Stimulated activated CD4-positive, alpha-beta T cell treated with anti-CD3 and anti-CD28 coated beads, Interleukin-12 subunit alpha, Interleukin-12 subunit beta, amount 100 ng/mL, for 24 hours (primary cell): ENCODE measurements at places on chromosomes 7 and 10.
A peak's percentile ranks its signal among the peaks of the same experiment; 100 is the strongest.

- DNase-seq = no peak
These were observed 19.8 kb upstream of the AKR1B1 start for GRCh38 chr7:134478707-134479106.

- no peak for DNase-seq
These were observed 13.4 kb downstream of the ADIRF start for GRCh38 chr10:86981716-86982115.

DNA sequence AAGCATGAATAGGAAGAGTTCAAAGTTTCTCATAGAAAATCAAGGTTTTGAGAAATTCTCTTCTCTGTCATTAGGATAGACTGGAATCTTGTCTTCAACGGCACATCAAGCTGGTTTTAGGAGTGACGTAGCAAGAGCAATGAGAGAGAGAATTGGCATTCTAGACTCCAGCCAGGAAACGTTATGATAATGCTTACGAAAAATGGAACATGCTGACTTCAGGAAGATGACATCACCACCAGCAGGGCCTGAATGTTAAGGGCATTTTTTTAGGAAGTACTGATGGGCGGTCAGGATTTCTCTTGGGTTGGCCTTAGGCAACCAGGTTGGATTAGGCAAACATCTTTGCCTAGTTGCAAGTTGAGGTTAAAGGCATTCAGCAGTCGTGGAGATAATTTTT lies 213.2 kb upstream of the CTBP2 start:
- no peak for DNase-seq

GRCh38 chr7:15554744-15555143 lies 7.1 kb downstream of the AGMO start:
- no peak for DNase-seq

DNA sequence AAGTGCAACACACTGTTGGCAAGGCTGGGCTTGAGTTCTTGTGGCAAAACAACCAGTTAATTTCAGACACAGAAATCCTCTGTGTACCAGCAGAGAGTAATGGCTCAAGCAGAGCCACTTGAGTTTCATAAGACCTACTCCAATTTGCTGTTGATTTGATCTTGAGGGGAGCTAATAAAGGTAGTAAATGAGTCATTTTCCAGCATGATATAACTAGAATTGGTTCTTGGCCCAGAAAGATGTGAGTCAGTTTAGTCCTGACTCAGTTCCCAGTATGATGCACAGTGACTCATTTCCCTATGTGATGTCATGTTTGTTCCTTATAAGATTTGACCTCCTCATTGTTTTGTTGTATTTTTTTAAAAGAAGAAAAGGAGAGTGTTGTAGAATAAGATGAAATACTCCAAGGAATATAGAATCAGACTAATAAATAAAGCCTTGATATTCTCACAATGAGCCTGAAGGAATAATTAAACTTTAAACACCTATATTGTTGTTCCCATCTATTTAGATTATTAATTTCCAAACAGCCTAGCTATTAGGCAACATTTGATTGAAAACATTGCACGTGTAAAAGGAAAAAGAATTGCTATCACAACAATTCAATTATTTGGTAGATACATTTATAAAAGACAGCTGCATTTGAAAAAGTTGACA lies 186.2 kb downstream of the REEP3 start:
- DNase-seq = no peak

GRCh38 chr10:103510046-103510685 lies 16.7 kb downstream of the NEURL1 start:
- no peak for DNase-seq

- no peak for DNase-seq
These were observed 14.3 kb downstream of the GALNT17 start for GRCh38 chr7:71145906-71146901.

- no peak for DNase-seq
These were observed 125.9 kb downstream of the HIPK2 start for GRCh38 chr7:139651914-139652313.

- DNase-seq = peak; percentile 44
These were observed 38.1 kb downstream of the CFAP46 start for GRCh38 chr10:132904181-132904813.

GRCh38 chr10:128049226-128050120 lies 76.8 kb downstream of the MKI67 start:
- DNase-seq = no peak

- no peak for DNase-seq
These were observed 21.5 kb downstream of the OPTN start for GRCh38 chr10:13121500-13121854.

GRCh38 chr10:75076348-75076747 lies 35.1 kb upstream of the SAMD8 start:
- no peak for DNase-seq

DNA sequence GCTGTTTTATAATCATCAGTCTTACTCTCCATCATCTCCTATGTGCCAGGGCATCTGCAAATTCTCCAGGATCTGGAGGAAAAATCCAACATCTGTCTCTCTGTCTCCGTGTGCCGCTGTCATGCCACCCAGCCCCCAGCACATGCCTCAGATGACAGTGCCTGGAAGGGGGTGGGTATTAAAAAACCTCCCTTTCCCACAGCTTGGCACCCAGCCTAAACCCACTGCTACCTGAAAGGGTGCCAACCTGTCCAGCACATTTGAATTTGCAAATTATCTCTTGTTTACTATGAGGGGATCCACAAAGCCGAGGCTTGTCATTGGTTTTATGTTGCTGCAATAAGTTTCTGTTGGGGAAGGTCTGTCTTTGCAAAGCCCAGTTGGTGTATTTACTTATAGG lies 73.1 kb downstream of the EMX2 start:
- no peak for DNase-seq

DNA sequence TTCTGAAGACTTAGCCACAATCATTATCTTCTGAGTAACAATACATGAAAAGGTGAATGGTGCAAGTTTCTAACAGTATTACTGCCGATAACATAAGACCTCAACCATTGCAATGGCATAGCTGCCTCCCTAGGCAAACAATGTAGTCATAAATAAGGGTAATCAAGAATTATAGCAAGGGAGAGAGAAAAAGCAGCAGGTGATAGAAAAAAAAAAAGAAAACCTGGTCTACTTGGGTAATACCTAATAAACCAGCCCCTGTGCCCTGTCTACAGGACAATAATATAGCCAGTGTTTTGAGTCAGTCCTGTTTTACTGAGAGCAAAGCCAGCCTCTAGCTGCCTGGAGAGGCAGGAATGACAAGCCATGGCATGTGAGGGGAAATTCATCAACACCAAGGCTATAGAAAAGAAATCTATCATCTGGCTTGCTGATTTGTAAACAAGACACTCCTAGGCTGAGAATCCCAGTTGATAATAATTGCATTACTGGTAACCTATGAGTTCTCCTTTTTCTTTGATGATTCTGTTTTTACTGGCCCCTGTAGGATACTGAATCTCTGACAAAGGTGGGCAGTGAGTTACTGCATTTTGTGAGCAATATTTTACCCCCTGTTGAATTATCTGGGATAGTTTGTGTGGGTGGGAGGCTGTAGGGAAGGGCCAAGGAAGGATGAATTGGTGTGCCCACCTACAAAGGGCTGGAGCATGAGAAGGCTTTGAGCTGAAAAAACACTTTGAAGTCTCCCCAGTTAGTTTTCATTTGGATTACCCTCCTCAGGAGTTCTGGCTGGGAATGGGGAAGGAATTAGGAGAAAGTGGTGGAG lies 1.7 kb upstream of the WEE2 start:
- no peak for DNase-seq

GRCh38 chr7:98372993-98373392 lies 27.9 kb downstream of the BAIAP2L1 start:
- no peak for DNase-seq

- no peak for DNase-seq
These were observed 112.4 kb downstream of the ELMO1 start for GRCh38 chr7:37336259-37336658.

- no peak for DNase-seq
These were observed 195.2 kb downstream of the DOCK4 start for GRCh38 chr7:112010994-112011393.
